ENCODE measurements at places on chromosomes 1 and 21. TPM values are rescaled to one million over a fixed set of nuclear protein-coding genes. Genes with fewer than 3 reads are reported as not detected.

CYP4A22 gene
- total RNA-seq = not detected

TBX19 gene
- 3.7 TPM for total RNA-seq

TSSK3 gene
- 0.36 TPM for total RNA-seq

GRCh38 chr1:5813480-5813879 is 178.7 kb downstream of the NPHP4 start:
- DNase-seq = no peak

DNA sequence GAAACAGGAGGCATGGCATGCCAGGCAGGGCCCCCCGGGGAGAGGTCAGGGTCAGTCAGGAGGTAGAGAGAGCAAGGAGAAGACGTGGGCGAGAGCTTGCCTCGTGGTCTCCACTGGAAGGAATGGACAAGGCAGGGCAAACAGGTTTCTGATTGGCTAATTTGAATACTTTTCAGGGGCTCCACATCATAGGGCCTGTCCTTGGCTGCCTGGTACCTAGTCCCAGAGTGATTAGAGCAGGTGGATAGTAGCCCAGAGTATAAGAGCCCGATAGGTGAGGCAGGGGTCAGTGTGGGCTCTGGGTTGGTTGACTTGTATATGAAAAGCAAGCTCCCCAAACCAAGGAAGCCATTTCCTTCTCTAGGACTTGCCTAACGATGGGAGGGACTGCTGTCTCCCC is 178.6 kb downstream of the ZP4 start:
- DNase-seq = no peak

Data from natural killer cell treated with Interleukin-12 subunit alpha and Interleukin-12 subunit beta and Interleukin-15 and Interleukin-18, amount 100 ng/mL, for 72 hours (primary cell).